Psoas muscle (tissue), 8 donors: ENCODE measurements at places on chromosomes 1 and 21. TPM values are rescaled to one million over a fixed set of nuclear protein-coding genes. Genes with fewer than 3 reads are reported as not detected.

ALG14 gene
- 1.8 TPM for total RNA-seq

MFSD2A gene
- 0.12 TPM for total RNA-seq

ADGRL2 gene
- total RNA-seq, result 8.0 TPM

ODR4 gene
- 11.1 TPM for total RNA-seq

ABCG1 gene
- total RNA-seq, result 35.8 TPM

KCNA3 gene
- 0.56 TPM for total RNA-seq

FAM72A gene
- total RNA-seq, result 0.56 TPM

- DNase-seq, result no peak
Observed at GRCh38 chr21:42621166-42621818, 32.1 kb upstream of the PDE9A start.

DNA sequence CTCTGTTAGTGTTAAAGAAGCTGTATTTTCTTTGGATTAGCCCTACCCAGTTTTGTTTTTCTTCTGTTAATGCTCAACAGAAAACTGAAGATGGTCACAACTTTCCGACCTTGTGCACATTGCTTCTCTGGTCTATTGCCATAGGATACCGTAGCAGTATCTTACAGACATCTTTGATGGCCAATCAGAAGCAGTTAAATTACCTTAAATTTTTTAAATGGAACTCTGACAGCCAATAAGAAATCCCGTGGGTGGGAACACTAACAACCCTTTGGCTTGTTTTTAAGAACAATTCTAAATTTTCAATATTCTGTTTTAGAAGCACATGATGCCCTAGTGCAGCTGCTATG, 17.2 kb downstream of the NFYC start:
- DNase-seq, result no peak

- DNase-seq, result no peak
Observed at GRCh38 chr21:16046656-16047330, 317.0 kb downstream of the USP25 start.

DNA sequence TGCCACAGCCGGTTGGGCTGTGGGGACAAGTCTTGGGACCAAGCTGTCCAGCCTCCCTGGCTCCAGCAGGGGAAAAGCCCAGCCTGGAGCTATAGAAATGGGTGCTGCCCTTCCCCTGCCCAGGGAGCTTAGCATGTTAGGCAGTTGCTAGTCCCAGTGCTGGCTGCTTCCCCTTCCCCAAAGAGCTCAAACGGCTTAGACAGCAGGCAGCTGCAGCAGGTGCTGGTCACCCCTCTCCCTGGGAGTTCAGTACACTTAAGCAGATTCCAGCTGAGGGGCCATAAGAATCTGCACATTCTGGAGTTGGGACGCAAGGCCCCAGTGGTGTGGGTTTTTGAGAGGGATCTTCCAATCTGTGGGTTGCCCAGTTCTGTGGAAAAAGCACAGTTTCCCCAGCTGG, 11.1 kb upstream of the REG4 start:
- no peak for DNase-seq

GRCh38 chr1:56378341-56379070, 200.9 kb downstream of the PLPP3 start:
- DNase-seq, result no peak

- no peak for DNase-seq
Observed at GRCh38 chr21:38725196-38726157, 80.3 kb upstream of the ETS2 start.

DNA sequence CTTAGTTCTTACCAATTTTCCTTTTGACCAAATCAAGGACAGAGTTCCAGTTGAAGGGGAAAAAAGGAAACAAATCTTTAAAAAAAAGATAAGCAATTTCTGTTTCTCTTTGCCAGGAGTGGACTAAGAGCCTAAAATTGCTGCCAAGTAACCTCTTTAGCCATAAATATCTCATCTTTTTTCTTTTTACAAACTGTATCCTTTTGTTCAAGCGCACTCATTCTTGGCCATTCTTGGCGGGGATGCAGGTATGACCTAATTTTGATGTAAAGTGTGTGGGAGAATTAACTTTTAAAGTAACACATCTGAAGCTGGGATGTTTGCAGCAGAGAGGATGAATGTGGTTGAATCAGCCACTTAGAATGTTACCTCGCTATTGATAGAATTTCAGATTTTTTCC, 13.4 kb upstream of the KIF1B start:
- DNase-seq, result no peak
